ENCODE measurements at places on chromosomes 3 and 15.

DNA sequence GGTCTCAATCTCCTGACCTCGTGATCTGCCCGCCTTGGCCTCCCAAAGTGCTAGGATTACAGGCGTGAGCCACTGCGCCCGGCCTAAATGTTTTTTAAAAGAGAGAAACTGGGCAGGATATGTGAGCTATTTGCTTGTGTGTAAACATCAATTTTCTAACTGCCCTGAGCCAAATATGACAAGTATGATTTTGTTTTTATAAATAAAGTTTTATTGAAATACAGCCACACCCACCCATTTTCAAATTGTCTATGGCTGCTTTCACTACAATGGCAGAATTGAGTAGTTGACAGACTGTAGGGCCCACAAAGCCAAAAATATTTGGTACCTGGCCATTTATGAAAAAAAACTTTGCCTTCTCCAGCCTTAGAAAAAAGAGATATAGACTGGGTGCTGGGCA lies 15.9 kb upstream of the HDC start:
- no peak for DNase-seq

DNA sequence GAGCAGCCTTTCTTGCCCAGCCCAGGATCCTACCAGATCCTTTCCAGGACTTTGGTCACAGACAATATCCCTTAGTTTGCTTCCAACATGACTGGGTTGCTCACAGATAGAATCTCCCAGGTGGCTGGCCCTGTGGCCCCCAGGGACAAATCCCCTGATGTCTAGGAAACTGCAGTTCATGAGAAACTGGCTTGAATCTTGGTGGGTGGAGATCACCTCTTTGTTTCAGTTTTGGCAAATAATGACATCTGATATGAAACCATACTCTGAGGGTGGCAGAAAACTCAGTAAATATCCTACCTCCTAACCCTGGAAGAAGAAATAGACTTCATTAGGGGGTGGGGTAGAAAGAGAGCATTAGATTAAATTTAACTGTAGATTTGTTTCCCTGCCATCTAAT lies 44.1 kb upstream of the PFN2 start:
- no peak for DNase-seq

- no peak for DNase-seq
These were observed 207.4 kb upstream of the IGF1R start for GRCh38 chr15:98440917-98441316.

GRCh38 chr15:75891895-75892294 lies 11.8 kb upstream of the FBXO22 start:
- DNase-seq, result peak; percentile 70

DNA sequence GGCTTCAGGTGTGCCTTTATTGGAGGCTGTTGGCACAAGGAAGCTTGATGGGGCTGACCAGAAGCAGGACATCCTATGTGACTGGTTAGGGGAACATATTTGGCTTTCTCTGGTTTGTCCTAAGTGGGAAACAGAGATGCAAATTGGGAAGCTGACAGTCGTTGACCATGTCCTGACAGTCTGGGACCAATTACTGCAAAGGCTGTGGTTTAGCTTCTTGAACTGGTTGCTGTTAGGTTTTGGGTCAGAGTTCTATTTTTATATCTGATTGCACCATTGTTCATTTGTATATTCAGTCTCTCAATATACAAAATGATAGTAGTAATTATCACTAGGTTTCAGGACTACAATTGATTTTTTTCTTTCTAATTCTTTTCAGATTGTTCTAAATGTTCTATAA lies 36.8 kb downstream of the SNTN start:
- DNase-seq, result no peak

GRCh38 chr3:54358969-54359694 lies 236.8 kb downstream of the CACNA2D3 start:
- no peak for DNase-seq

DNA sequence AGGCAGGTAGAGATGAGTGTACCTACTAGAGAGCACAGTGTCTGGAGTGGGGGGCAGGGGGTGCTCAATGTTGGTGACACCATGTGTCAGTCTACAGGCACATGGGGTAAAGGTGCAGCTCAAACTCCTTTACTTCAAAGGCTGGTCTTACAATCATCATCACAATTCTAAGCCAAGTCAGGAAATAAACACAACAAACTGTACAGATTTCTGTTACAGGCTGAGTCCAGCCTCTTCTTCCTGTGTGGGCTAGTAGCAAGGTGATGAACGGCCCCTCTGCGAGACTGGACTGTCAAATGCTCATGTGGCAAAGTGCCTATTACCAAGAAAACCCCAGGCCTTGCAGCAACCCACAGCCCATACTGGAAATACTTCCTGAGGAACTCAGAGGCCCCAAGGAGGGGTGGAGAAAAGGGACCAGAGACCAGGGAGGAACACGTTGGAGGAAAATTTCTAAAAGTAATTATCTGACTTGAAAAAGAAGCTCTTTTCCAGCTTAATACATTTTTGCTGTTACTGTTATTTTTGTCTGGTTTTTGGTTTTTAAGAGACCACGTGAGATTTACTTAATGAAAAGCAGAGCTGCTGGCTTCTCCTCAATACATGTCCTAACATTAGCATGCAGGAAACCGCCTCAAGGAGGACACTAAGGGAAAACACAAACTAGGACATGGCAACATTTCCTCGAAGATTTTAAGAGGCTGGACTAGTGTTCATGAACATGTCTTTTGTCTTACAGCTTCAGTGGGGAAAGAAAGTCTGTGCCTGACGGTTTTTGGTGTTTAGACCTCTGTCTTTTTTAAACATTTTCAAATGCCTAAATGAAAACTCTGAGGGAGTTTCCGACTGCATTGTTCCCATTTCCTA lies 29.5 kb downstream of the TBC1D2B start:
- DNase-seq, result no peak

GRCh38 chr3:66863205-66864111 lies 134.6 kb upstream of the KBTBD8 start:
- no peak for DNase-seq

- DNase-seq, result no peak
These were observed 93.4 kb downstream of the PRICKLE2 start for GRCh38 chr3:64131725-64132469.

DNA sequence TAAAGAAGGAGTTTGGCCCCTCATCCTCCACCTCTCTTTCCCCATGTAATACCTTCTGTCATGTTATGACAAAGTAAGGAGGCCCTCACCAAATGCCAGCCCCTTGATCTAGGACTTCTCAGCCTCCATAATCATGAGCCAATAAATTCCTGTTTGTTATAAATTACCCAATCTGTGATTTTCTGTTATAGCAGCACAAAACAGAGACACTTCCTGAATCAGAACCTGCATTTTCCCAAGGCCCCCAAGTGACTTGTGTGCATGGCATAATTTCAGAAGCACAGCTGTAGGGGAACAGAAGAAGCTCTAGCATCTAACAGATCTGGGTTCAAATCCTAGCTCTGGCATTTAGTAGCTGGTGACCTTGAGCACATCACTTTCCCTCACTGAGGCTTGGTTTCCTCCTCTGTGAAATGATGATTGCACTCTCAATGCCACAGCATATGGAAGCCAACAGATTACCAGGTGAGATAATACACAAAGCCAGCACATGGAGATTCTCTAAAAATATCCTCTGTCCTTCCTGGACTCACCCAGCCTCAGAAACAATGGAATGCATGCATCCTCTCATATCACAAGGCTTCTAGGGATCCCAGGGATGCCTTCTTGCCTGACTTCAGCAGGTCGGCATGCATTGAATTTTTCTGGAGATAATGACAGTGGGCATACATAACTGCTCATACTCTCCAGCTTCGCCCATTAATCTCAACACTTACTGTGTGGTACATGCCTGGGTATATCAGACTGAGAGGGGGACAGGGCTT lies 26.3 kb downstream of the TLNRD1 start:
- DNase-seq, result no peak

- no peak for DNase-seq
These were observed 122.9 kb downstream of the RORA start for GRCh38 chr15:61106044-61106834.

DNA sequence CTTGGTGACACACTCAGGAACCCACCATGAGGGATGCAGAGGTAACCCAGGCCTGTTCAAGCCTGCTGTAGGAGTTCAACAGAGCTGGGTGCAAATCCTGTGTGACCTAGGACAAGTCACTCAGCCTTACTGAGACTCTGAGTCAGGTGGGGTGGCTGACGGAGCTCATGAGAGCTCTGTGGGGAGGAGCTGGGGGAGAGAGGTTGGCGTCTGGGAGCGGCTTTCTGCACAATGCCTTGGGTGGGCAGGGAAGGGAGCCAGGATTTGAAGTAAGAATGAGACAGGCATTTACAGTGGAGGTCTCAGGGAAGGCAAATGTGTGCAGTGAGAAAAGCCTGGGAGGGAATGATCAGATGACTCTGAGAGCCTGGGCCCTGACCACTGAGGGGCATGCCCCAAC lies 18.3 kb downstream of the C3orf18 start:
- DNase-seq, result no peak

- no peak for DNase-seq
These were observed 228.2 kb upstream of the TPRG1 start for GRCh38 chr3:188943591-188943990.

DNA sequence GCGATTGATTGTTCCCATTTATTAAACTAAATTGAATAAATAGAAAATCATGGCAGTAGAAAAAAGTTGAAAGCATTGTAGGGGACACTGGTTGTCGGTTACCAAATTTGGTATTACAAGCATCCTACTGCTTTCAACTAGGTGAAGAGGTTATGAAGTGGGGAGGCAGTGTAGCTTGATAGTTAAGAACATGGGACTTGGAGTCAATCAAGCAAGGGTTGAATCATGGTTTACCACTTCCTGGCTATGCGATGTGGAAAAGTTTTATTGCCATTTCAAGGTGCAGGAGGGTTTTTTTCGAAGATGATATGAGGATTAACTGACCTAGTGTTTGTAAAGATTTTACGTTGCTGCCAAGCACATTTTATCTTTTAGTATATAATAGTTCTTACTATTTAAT lies 318.2 kb upstream of the KCNH8 start:
- DNase-seq, result no peak

DNA sequence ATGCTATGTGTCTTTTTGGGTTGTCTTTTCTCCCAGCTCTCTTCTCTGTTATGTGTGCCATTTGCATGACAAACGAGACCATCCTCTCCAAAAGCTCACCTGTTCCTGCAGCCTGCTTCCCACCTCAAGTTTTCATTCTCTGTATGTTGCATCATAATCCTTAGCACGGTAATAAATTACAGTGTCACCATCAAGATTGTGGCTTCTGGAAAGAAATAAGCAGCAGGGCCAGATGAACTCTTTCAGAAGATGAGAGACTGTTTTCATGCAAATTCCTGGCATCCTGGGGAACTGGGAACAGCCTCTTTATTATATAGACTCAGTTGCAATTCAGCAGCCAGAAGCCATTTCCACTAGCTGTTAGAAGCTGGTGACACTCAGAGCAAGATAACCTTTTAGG lies 436.7 kb downstream of the EPHB1 start:
- no peak for DNase-seq
